ENCODE measurements at places on chromosomes 3 and 15.

DNA sequence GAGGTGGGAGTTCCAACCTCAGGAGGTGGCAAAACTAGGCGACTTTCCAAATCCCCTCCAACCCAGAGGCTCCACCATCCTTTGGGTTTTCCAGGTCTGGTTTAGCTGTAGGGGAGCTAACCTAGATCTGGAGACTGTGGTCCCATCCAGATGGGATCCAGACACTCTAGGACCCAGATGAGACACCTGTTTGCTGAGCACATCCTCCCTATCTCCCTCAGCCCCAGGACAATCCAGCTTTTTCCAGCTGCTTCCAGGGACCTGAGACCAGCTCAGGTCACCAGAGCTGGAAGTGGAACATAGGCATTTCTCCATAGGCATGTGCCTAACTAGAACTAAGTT lies 18.2 kb downstream of the CRTAP start:
- no peak for DNase-seq

DNA sequence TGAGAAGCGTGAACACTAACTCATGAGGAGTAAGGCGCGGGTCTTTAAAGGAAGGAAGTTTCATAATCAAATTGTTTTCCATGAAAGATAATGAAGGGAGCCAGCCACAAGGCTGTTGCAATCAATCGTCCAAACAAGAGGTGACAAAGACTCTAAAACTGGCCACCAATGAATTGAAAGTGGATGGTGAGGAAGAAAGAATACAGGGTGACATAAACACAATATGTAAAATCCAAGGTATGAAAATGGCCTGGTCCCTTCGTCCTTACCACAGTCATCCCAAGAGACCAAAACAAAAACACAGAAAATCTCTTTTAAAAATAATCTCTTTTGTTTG lies 12.0 kb downstream of the CD86 start:
- DNase-seq: no peak

DNA sequence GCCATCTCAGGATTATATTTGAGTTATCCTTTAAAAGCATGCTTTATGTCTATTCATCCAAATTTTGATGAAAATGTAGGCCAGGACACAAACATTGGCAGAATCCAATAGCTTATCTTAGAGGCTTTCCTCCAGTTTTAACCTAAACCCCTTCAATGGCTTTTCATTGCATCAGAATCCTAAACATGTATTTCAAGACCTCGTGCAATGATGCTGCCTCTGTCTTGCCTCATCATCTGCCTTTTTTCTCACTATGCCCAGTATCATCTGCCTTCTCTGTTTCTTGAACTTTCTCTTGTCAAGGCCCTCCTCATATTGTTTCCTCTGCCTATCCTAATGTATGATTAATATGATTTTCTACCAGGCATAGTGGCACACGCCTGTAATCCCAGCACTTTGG lies 76.1 kb upstream of the MAP4 start:
- DNase-seq: no peak

DNA sequence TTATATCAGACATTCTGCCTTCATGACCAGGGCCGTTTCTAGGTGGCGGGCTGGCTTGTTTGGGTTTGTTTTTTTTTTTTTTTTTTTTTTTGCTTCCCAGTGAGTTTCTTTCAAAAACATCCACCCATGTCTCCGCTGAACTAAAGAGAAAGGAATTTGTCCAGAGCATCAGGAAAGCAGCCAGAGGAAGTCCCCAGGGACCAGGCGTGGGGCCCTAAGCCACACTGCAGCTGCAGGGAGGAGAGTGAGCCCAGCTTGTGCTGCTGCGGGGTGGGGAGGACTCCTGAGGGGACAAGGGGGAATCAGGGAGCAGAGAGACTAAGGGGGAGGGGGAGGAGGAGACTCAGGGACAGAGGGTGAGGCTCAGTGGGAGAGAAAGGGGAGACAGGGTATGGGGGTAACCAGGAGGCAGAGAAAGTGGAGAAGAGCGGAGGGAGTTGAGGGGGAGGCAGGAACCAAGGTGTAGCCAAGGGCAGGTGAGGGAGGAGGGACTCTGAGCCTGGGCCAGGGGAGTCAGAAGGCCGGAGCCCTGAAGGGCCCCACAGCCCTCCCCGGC lies 49.5 kb downstream of the CYP11A1 start:
- DNase-seq: no peak

DNA sequence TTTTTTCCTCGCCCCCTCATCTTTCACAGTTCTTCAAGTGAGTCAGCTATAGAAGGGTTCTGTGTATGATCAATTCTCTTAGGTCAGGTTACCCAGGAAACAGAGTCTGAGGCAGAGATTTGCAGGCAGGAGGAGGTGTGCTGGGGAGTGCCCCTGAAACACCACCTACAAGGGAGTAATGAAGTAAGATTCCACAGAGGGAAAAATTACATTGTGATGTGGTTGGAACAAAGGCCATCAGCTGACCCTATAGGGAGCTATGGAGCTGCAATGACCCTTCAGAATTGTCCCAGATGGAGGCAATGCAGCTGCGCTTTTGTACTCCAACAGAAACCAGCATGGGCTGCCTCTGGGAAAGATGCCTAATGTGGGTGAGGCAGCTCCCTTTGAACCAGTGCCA lies 142.2 kb upstream of the CNTN3 start:
- DNase-seq: no peak

GRCh38 chr3:54870423-54870822 lies 57.4 kb downstream of the LRTM1 start:
- no peak for DNase-seq

DNA sequence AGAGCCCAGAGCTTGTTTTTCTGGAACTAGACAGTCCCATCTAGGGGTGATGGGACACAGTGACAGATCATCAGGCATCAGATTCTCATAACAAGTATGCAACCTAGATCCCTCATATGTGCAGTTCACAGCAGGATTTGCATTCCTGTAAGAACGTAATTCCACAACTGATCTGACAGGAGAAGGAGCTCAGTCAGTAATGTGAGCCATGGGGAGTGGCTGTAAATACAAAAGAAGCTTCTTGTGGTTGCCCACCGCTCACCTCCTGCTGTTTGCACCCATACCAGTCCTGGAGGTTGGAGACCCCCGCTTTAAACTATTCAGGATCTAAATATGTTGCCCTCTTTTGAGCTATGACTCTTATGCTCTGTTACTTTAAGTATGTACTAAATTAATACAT lies 167.3 kb downstream of the ALCAM start:
- no peak for DNase-seq

DNA sequence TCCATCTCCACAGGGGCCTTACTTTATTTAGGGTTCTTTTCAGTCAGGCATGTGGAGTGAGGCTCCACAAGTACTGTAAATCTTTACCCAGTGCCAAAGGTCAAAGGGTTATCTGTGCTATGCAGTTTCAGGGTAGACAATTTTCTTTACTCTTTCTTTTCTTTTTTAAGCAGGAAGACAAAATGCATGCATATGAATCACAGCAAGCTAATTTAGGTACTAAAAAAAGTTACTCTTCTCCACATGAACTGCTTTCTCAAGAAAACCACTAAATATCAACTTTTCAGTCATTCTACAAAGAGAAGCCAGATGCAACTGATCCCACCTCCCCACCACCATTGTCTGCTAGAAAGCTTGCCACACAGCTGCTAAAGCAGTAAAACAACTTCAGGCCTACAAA lies 73.3 kb upstream of the PYGO1 start:
- no peak for DNase-seq

DNA sequence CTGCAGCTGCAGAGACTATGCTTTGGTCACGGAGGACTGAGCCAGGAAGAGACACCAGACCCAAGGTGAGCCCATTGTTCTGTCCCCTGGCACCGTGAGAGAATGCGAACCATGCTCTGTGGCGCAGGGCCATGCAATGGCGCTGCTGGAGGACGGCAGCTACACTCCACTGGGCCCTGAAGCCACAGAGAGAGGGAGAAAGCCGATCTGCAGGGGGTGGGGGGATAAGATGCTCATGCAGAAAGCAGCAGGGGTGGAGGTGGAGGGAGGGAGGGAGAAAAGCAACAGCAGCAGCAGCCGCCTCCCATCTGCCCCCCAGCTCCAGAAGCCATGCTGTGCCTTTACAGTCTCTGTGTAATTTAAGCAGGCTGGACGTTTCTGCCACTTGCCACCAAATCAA lies 5.3 kb downstream of the BDH1 start:
- no peak for DNase-seq

GRCh38 chr3:45604066-45604465 lies 9.5 kb downstream of the LIMD1 start:
- no peak for DNase-seq

- DNase-seq: no peak
These were observed 904.6 kb downstream of the PDCD6IP start for GRCh38 chr3:34703053-34703452.

- DNase-seq: no peak
These were observed 244.7 kb upstream of the NR2E3 start for GRCh38 chr15:71565631-71566160.

DNA sequence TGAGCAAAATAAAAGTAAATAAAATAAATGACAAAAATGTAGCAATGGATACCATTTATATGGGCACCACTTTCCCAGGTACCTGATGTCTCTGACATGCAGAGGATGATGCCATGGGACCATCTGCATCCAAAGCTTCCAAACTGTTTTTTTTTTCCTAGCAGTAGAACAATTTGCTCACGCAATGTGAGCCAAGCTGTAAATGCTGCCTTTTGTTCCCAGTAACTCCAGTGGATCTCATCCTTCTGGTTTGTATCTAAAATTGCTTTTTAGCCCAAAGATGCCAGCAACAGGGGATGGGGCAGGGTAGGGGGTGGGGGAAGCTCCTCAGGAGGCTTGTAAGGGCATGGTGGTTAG lies 32.7 kb downstream of the SLC12A8 start:
- DNase-seq: no peak

- DNase-seq: no peak
These were observed 57.0 kb upstream of the COL6A6 start for GRCh38 chr3:130459944-130460343.

DNA sequence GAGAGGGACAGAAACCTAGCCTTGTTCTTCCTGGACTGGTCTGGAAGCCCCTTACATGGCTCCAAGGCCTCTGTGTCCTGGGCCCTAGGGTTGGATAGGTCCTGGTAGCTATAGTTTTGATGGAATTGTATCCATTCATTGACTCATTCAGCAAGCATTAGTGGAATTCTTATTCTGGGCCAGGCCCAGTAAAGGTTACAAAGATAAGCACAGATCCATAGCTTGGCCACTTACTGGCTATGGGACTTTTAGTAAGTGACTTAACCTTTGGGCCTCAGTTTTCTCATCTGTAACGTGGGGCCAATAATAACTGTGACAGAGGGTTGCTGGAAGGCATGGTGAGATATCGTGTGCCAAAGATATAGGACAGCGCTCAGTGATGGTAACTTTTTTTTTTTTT lies 13.6 kb upstream of the DAG1 start:
- no peak for DNase-seq

DNA sequence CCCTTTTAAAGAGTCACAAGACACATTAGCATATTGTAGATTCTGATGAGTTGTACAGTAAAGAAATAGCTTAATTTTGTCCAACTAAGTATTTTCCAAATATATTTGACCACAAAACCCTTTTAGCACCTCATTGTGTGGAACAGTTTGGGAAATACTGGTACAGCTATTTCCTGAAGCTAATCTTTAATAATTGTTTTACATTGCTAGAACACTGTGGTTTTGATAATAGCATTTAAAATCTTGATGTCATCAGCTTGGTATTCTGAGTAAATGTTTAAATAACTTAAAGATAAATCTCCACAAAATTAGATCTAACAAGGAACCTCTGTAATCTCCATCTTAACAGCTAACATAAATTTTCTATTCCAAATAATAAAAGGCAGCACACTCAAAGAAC lies 140.0 kb upstream of the MLF1 start:
- no peak for DNase-seq

- DNase-seq: no peak
These were observed 910.1 kb downstream of the MCTP2 start for GRCh38 chr15:95141486-95141885.

DNA sequence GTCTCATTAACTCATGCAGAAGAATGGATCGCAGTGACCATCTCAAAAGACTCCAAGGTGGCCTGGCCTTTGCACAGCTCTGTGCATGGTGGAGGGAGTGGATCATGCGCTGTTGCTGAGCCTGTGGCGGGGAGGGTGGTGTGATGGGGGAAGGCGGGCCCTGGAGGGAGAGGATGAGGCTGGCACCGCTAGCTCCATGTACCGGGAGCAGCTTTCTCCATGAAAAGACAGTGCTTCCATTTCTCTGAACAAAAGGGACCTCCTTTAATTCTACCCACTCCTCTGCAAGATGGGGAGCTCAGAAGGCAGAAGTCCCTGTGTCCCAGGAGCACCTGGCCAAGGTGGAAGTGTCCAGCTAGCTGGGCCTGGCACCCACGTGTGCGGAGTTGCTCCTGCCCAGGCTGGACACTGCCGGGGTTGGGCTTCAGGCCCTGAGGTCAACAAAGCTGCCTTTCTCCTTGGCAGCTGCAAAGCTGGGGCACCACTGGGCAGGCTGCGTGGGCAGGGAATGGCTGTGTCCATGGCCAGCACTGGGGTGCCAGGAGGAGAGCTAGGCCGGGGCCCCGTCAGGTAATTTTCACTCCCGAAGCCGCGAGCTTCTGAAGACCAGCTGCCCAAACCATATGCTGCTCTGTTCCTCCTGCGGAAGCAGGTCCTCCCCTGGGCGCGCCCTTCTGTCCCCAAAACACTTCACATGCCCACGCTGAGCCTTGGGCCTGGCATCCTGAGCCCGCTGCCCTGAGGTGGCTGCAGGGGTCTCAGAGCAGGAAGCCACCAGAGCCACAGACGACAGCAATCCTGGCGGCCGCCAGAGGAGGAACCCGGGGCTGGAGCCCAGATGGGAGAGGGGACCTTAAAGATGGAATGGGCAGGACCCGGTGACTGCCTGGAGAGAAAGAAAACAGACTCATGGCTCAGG lies 6.4 kb downstream of the MAP6D1 start:
- no peak for DNase-seq

GRCh38 chr15:58593870-58594269 lies 155.6 kb downstream of the ADAM10 start:
- DNase-seq: no peak

DNA sequence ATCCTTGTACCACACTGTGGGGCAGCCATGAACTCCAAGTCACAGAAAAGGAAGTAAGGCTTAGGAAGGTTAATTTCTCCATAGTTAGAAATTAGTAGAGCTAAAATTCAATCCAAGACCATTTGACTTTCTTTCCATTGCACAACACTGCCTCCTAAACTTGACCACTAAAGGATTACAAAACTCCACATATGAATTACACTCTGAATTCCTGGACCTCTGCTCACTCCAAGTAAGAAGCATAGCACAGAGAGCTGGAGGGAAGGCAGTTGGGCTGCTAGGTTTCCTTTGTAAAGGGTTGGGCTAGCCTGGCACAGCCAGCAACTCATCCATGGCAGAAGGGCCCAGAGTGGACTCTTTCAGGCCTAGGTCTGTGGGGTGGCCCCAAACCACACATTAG lies 134.4 kb downstream of the MYLK start:
- no peak for DNase-seq

- DNase-seq: no peak
These were observed 97.2 kb downstream of the SEMA5B start for GRCh38 chr3:122930063-122930997.

DNA sequence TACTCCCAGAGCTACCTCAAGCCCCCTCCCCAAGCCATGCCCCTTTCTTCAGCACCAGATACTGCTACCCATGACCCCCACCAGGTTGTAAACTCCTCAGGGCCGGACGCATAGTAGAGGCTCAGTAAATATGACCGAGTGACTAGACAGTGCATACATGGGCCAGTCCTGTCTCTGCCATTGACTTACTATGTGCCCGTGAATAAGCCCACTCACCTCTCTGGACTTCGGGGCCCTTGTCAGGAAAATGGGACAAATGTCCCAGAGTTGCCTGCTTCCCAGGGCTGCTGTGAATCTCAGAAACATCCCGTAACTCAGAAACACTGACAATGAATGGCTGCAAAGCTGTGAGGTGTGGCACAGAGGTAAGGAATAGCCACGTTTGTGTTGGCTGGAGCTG lies 48.2 kb upstream of the FGD5 start:
- no peak for DNase-seq

- no peak for DNase-seq
These were observed 457.4 kb downstream of the MAGI1 start for GRCh38 chr3:65581313-65581712.
